ENCODE measurements at places on chromosomes 16 and 17.

GRCh38 chr17:55829995-55830612, 79.3 kb downstream of the PCTP start:
- DNase-seq, result no peak

- DNase-seq, result no peak
Measured at GRCh38 chr16:71626018-71626857, at the start of gene MARVELD3. MARVELD3 (plus strand) TSS chr16:71626184; CDS start chr16:71626230, 46 bp downstream.

- no peak for DNase-seq
Measured at GRCh38 chr17:55149485-55149884, 115.3 kb upstream of the HLF start.

- DNase-seq, result no peak
Measured at GRCh38 chr17:29256735-29257466, 10.2 kb downstream of the CRYBA1 start.

DNA sequence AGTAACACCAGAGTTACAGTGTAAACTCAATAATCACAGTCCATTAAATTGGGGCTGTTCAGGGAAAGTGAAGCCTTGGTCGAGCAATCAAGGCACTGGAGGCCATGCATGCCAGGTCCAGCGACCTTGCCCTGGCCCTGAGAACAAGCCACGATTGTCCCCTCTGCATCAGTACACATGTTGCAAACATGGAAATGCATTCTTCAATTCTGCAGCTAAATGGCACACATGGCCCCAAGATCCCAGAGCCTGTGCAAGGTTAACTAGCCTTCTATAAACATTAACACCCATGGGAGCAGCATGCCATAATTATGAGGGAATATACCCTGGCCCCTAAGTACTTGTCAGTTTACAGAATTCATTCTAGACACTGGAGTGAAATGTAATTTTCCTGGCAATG, 204.7 kb downstream of the HS3ST3B1 start:
- no peak for DNase-seq

- DNase-seq, result no peak
Measured at GRCh38 chr16:17417740-17418139, 53.0 kb downstream of the XYLT1 start.

DNA sequence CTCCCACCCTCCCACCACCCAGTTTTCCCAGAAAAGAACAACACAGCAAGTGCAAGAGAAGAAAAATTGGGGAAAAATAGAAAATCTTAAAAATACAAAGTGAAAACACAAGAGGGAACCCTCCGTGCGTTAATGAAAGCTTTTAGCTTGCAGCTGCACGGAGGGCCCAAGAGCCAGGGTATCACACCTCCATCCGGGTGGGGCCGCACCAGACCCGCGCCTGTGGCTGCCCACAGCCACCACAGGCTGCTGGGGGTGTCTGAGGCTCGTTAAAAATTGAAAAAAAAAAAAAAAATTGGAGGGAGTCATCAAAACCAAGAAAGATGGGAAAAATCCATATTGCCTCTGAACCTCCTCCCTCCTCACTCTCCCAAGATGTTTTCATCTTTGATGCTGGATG, 18.6 kb downstream of the ENGASE start:
- DNase-seq, result no peak

- no peak for DNase-seq
Measured at GRCh38 chr16:85185303-85186100, 73.2 kb upstream of the CIBAR2 start.

- no peak for DNase-seq
Measured at GRCh38 chr17:35972535-35972934, 8.8 kb downstream of the CCL16 start.

- no peak for DNase-seq
Measured at GRCh38 chr16:48279199-48279598, 31.9 kb upstream of the ABCC11 start.

DNA sequence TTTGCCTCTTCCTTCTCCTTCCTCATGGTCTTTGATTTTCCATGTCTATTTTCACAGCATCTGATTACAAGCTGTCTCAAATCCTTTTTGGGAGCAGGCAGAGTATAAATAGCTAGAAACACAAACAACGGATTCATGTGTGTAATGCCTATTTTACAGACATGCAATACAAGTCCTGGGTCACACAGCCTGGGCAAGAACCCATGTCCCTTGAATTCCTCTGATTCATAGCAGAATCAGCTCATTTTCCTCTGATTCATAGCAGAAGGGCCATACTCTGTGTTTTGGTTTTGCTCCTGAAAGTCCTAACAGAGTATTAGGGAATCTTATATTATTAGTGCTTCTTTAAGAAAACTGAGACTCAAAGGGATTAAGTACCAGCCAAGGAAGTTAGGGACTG, 71.3 kb downstream of the IRX5 start:
- DNase-seq, result no peak

All from cortex of kidney (tissue), 1 donor.